ENCODE measurements at places on chromosomes 1 and 21.

DNA sequence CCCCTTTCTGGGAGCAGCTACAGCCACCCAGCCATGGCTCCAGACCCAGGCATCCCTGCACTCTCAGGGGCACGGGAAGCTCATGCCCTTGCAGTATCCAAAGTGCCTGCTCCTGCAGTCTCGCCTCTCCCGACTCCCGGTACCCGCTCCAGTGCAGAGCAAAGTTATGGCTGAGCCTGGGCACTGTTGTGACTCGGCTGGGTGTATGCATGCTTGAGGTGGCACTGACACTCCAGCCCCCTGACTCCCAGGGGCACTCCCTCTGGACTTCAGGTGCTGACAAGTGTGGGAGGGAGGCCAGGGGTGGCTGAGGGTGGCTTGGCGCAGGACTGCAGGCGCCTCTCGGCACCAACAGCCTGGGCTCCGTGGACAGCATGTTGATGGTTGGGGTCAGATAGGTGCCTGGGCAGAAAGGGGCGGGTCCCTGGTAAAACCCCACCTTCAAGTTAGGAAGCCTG lies 580.1 kb upstream of the ADGRL2 start:
- no peak for DNase-seq

DNA sequence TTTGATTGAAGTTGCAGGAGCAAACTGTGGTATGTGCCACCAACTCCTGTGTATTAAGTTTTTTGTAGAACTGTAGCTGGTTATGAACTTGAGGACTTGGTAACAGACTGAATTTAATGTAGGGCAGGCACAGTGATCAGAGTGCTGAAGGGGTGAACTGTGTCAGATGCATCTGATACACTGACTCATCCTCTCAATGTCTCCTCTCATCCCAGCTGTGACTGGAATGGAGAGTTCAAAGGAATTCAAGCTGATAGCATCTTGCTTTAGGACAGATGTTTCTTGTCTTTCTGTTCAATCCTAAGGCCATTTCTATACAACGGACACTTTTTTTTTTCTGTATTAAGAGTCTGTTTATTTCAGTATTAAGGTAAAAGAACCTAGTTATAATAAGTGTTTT lies 25.0 kb upstream of the GBP1 start:
- no peak for DNase-seq

DNA sequence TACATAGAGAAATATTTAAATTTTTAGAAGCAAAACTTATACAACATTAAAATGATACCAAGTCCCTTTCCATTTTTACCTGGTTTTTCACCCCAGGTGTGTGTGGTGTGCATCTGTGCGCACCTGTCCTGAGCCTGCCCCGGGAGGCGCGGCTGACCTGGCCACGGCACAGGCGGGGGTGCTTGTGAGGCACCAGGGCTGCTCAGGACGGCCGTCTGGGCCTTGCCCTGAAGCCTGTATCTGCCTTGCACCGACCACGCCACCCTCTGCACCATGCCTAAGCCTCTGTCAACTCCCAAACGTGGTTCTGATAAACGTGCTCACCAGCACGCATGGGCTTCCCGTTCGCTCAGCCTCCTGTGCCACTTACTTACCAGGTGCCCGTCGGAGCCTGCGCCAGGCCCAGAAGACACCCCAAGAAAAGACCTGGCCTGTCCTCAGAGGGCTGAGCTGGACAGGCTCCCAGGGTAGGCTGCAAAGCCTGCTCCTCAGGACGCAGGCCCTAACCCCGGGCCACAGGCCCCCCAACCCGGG lies 20.9 kb downstream of the PANK4 start:
- no peak for DNase-seq

GRCh38 chr1:186155594-186155993 lies 219.5 kb downstream of the TPR start:
- DNase-seq = peak; percentile 16

- DNase-seq = no peak
Measured at GRCh38 chr1:209526137-209526536, 57.4 kb upstream of the CAMK1G start.

DNA sequence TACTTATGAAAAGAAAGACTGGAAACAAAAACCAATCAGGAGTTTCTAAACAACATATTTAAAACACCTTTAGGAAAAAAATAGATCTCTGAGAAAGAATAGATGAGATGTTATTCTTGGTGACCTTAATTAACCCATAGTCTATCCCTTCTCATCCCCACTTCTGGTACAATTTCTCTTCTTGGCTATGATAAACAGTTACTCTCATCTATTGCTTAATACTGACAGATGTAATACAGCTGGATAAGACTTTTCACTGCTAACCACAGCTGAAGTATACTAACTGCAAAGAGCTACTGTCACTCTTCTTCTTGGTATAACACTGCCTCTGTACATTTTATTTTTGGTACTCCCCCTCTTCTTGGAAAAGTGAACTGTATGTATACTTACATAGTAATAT lies 15.2 kb downstream of the EXTL2 start:
- DNase-seq = no peak

- no peak for DNase-seq
Measured at GRCh38 chr1:55428231-55428630, 213.1 kb upstream of the USP24 start.

DNA sequence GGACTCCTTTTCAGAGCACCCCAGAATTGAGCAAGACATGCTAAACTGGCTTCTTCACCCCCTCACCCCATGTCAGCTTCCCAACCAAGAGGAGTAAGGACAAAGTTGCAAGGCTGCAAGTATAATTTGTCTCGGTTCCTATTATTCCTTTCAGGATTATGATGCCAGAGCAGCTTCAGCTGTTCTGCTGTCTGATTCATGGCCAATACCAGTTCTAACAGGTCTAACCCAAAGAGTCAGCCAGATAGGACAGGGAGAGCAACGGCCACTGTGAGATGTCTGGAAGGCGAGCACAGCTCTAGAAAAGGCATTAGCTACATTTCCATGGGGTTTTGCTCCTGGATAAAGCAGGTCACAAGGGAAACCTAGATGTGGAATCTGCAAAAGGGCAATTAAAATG lies 53.3 kb upstream of the HOOK1 start:
- no peak for DNase-seq

- DNase-seq = no peak
Measured at GRCh38 chr1:44496541-44497171, 91.6 kb downstream of the RNF220 start.

DNA sequence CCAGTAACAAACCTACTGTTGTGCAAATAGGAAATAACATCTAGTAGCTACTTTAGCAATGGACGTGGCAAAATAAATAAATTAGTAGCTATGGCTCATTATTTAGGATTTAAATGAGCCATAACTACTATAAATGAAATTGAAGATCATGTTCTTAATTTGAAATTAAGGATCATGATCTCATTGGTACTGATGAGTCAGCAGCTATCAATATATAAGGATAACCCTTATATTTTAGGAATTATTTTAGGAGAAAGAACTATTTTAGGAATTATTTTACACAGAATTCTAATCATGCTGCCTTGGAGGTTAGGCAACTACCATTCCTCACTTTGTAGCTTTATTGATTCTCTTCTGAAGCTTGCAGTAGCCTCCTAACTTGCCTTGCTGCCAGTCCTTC lies 24.0 kb downstream of the DR1 start:
- no peak for DNase-seq

GRCh38 chr1:84668185-84668584 lies 22.1 kb downstream of the SSX2IP start:
- DNase-seq = no peak

GRCh38 chr1:154326546-154327465 lies 1.5 kb downstream of the ATP8B2 start:
- DNase-seq = no peak

- DNase-seq = no peak
Measured at GRCh38 chr1:155954645-155955044, 13.2 kb downstream of the RXFP4 start.

- no peak for DNase-seq
Measured at GRCh38 chr1:232318143-232318542, 311.8 kb downstream of the SIPA1L2 start.

DNA sequence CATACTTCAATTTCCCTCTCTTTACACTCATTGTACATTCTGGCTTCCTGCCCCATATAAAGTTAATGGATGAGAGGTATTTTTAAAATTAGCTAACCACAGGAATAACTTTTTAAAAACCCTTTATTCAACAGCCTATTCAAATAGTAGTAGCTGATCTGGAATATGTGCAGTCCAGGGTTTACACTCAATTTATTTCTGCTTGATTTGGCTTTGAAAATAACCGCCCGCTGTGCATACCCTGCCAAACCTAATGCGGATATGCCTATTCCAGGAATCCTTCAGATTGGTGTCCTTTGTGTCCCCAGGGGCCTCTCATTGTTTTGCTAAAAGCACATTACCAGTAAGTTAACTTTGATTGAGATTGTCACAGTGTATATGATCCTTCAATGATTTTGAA lies 1686.2 kb downstream of the PLA2G4A start:
- no peak for DNase-seq

DNA sequence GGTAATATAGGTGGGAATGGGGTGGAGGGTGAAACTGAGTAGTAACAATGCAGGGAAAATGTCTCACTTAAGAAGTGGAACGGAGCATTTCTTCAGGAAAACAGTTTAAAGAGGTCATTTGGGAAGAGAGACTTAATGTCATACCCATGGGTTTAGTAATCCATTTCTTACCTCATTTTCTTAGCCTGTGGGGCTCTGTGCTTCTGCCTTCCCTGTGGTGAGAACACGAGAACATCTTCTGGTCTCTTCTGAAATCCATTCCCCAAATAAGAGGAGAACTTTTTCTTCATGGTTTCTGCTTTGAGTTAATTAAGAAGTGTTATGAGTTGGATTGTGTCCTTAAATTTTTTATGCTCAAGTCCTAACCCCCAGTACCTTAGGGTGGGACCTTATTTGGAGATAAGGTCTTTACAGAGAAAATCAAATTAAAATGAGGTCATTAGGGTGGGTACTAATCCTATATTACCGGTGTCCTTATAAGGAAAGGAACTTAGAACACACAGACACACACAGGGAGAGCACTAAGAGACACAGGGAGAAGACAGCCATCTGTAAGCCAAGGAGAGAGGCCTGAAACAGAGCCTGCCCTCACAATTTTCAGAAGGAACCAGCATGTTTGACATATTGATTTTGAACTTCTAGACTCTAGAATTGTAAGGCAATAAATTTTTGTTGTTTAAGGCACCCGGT lies 5.4 kb downstream of the CCDC190 start:
- DNase-seq = no peak

DNA sequence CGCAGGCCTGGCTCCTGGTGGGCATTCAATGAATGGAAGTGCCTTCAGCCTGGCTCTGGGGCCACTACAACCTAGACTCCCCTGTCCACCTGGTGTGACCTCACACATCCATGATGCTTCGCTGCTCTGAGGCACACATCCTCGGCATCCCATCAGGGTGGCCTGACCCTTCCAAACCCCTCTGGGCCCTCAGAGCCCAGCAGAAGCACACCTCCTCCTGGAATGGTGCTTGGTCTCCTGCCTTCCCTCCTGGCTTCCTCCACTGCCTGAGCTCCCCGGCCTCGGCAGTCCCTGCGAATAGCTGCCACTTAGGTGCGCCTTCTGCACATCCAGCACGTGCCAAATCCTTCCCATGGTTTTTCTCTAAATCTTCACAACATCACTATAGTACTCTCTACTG lies 133.8 kb downstream of the GLIS1 start:
- DNase-seq = no peak

DNA sequence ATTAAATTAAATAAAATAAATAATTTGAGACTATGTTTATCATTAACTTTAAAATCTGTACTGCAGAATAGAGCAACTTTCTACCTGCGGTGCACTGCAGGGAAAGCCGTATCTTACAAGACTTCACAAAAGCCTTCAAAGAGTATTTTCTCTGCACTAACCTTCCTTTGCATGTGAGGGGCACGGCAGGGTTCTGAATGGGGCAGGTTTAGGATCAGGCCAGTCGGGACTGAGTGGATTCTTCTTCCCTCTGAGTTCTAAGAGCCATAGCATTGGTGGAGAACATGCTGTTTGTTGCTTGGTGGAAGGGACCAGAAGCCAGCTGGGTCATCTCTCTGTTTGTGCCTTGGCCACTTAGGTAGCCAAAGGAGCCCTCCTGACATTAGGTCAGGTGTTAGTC lies 55.2 kb upstream of the LGALS8 start:
- no peak for DNase-seq

- no peak for DNase-seq
Measured at GRCh38 chr21:20998456-20998789, 214 bp downstream of the NCAM2 start.

- DNase-seq = no peak
Measured at GRCh38 chr1:232384171-232384883, 245.6 kb downstream of the SIPA1L2 start.

GRCh38 chr1:52629325-52629643 lies 3.7 kb upstream of the SHISAL2A start:
- DNase-seq = no peak

DNA sequence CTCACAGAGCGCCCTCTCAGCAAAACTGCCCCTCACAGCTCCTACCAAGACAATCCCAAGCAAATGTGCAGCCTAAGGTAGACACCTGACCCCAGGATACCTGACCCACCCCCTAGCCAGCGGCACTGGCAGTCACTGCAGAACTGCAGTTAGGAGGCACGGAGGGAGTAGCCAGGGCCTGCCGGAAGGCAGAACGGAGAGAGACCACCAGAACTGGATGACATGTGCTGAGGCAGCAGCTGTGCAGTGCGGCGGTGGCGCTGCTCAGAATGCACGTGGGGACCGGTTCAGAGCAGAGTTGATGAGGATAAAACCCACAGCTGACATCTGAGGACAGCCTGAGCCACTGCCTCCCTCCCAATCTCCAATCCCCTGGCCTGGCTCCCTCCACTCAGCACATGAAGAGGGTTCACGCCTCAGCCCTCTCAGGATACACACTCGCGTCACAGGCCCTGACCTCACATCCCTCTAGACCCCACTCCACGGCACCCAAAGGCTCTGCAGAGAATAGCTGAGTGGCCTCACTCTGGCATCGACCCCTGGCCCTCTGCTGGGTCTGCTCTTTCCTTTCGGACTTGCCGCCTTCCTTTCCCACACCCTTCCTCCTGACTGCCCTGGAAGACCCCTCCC lies 29.6 kb downstream of the UBE2G2 start:
- DNase-seq = no peak

DNA sequence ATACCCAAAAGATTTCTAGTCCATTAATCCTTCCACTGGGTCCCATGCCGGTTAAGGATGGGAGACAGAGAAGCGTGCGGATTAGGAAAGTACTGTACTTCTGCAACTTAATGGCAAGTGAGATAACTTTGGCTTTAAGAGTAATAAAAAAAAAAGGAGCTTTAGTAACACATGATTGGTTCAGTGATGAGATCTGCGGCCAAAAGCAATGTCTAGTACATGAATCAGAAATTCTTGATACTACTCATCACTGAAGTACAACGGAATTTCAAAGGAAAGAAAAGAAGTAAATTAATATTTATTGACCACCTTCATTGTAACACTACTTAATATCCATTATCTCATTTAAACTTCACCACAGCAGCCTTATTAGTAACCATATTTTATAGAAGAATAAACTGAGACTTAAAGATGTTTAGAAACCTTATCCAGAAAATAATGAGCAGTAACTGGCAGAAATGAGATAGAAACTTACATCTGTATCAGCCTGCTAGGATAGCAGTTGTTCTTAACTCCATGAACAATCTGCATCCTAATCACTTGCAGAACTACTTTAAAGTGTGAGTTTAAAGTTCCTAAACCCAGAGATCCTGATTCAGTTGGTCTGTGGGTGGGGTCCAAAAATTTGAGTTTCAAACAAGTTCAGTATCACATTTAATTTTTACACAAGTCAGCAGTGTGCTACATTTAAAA lies 14.1 kb upstream of the NUF2 start:
- DNase-seq = no peak

All from GM06990 (cell line).